ENCODE measurements at places on chromosomes 7 and 10.

GRCh38 chr7:90580051-90580450 lies 16.1 kb upstream of the CDK14 start:
- no peak for DNase-seq

GRCh38 chr7:142088022-142088714 lies 23.4 kb upstream of the MGAM2 start:
- no peak for DNase-seq

DNA sequence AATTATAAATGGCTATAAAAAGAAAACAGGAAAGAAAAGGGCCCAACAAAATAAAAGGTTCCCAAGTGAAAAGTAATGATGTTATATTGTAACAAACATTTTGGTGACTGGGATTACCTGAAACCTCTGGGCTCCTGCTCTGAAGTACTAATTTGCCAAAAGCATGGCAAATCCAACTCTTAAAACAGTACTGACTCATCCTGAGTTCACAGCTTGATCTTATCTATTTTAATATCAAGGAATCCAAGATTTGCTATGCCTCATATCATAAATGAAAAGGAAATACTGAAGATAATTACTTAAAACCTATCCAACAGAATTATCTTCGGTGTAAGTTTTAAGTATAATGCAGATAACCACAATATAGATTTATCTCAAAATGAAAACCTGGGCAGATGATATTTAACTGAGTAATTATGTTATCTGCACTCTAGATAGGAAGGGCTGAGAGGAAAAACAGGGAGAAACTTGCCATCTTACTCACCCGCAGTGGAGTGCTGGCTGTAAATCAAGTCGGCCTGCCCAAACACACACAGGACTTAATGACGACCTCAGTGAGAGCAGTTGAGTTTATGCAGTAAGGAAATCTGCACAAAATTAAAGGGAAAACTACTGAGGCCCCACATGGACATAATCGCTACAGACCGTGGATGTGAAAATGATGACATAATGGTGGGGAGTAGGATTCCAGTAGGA lies 48.4 kb downstream of the MPP7 start:
- no peak for DNase-seq

DNA sequence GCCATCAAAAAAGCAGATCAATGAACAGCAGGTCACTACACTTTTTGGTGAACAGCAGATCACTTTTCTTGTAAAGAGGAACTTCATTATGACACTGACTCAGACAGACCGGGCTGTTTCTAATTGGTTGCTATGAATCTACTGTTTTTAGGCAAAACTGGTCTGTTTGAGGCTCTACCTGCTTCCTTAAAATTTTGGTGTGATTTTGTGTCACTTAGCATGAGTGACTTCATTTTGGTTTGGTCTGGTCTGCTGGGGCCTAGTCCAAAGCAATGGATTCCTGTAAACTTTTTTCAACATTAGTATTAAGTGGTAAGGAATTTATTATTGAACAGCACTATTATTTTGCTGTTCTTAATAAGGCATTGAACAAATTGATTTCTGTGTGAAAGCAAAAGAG lies 41.8 kb upstream of the C10orf71 start:
- DNase-seq, result no peak

DNA sequence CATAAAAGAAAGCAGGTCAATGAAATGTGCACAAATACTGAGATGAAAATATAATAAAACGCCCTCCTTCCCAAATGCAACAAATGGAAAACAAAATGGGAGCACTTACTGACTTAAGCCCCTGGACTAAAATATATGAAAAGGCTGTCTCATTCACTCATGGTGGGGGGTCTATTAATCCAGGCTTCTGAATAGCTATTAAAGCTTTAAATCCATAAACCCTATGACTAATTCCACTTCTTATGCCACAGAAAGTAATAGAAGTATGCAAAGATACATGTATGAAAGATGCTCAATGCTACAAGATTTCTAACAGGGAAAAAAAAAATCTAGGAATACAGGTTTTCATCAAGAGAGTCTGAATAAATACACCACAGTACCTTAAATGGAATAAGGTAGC lies 20.5 kb downstream of the EIF3A start:
- no peak for DNase-seq

DNA sequence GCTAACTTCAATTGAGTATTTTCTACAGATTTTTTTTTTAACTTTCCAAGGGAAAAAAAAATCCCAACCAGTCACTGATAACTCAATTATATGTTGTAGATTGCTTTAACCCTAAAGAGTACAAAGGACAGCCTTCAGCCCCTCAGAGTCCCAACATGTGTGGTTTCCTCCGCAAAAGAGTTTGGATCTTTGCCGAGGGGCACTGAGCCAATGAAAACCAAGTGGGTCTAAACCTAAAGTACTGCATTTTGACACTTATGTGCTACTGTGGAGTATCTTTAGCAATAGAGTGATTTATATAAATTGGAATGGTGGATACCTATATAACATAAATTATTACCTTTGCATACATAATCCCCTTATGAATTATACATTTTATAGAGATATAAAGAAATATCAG lies 91.5 kb downstream of the SEMA3D start:
- no peak for DNase-seq

DNA sequence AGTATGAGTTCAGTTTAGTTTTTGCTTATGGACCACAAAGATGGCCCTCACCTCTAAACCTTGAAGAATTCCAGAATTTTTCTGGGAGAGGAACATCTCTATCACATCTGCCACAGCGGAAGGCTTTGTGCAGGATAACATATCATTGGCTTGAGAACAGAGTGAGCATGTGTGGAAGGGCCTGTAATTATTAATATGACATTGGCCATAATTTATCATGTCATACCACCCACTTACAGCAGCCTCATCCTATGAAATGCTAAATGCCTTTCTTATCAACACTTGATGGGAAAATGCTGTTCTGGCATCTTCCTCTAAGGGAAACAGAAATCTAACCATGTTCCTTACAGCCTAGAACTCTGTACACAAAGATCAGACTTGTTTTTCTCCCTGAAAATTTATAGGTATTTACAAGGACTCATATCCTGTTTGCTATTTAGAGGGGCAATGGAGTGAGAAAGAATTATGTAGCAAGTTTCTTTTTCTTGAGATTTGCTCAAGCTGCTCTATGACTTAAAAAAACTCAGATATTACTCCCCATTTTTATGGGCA lies 817.3 kb downstream of the LRMDA start:
- no peak for DNase-seq

- no peak for DNase-seq
Measured at GRCh38 chr7:85274454-85274853, 87.6 kb upstream of the SEMA3D start.

DNA sequence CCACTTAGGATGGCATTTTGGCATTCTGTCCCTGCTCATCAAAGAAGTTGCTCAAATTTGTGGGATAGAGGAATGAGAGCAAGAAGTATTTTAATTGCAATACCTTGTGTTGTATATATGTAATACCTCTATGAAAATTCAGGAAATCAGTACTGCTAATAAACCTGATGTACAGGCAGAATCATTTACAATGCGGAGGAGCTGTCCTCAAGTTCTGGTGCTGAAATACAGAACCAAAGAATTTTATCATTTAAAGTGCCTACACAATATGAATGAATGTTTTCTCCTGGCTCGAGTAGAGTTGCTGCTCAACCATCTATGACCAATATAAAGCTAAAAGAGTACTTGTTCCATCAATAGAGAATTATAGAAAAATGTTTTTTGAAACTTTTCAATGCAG lies 305.8 kb downstream of the PLXNA4 start:
- no peak for DNase-seq

DNA sequence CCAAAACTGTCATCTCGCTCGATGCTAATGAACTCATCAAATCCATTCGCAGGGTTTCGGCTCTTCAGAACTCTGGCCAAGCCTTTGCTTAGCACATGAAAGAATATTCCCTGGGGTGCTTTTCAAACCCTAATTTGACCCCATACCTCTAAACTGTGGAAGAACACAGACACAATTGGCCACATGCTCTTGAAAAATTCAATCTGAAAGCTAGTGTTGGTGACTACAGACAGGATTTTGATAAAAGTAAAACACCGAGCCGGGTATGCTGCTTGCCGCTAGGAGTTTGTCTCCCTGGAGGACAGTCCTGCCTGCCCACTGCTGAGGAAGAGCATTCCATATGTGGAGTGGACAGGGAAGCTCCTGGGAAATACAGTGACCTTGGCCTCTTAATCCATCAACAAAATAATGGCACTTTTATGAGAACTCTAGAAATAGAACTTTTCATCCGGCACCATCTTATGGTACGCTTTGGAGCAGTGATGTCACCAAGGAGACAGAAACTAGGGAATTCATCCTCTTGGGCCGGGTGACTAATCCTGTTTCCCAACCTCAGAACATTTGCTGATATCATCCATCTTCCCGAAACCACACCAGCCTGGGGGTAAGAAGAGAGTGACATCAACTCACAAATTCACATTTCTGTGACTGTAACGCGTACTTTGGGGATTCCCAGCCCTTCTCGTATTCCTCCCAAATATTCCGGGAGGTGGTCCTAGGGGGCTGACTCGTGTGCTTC lies 34.2 kb downstream of the MTURN start:
- no peak for DNase-seq

Measured in DMS79 (cell line).